ENCODE measurements at places on chromosomes 6 and 20.

GRCh38 chr20:10611357-10611756 is 62.4 kb downstream of the JAG1 start:
- DNase-seq, result no peak

GRCh38 chr6:84769306-84769705 is 4.9 kb upstream of the TBX18 start:
- no peak for DNase-seq

DNA sequence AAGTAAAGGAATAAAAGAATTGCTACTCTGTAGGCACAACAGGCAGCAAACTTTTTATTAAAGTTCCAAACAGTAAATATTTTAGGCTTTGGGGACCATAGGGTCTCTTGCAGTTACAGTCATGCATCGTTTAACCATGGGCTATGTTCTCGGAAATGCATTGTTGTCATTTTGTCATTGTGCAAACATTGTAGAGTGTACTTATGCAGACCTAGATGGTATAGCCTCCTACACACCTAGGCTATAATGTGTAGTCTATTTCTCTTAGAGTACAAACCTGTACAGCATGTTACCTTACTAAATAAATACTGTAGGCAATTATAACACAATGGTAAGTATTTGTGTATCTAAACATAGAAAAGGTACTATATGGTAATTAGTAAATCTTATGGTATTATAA is 54.7 kb downstream of the CDS2 start:
- DNase-seq, result no peak

GRCh38 chr6:73722318-73723060 is 26.5 kb downstream of the CD109 start:
- no peak for DNase-seq

DNA sequence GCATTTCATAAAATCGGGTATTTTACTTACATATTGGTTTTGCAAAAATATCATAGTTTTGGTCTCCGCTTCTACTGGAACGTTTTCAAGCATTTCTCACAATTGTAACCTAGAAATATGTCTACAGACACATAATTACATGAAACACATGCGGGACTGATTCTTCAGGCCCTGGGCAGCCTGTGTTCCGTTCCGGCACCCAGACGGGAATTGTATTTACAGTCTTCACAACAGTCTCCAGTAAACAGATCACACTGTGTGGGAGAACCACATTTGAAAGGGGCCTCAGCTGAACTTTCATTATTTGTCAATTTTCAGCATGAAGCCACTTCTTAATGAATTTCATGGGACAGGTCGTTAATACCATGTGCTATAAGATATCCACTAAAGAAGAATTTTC is 196.9 kb downstream of the DST start:
- no peak for DNase-seq

GRCh38 chr6:135372758-135373157 is 124.8 kb downstream of the AHI1 start:
- DNase-seq, result no peak

DNA sequence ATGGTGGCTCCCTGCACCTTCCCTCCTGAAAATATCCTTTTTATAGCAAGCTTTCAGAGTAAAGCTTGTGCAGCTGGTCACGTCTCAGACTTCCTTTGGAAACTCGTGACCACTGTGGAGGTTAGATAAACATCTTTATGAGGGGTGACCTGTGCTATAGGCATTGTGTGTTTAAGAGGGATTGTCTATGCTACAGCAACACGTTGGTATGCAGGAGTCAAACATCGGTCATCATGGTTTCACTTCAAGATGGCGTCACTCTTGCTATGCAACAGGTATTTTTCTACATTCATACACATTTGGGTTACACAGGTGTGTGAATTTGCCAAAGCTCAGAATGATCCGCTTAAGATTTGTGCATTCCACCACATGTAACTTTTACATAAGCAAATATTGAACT is 14.6 kb upstream of the BLCAP start:
- DNase-seq, result no peak

Measured in activated effector memory CD4-positive, alpha-beta T cell treated with Interleukin-2 at 50 U/mL for 16 hours (primary cell).